ENCODE measurements at places on chromosomes 11 and 22. TPM values are rescaled to one million over a fixed set of nuclear protein-coding genes. Genes with fewer than 3 reads are reported as not detected.

The RPL3 gene
- 3,161 TPM for total RNA-seq

DNA sequence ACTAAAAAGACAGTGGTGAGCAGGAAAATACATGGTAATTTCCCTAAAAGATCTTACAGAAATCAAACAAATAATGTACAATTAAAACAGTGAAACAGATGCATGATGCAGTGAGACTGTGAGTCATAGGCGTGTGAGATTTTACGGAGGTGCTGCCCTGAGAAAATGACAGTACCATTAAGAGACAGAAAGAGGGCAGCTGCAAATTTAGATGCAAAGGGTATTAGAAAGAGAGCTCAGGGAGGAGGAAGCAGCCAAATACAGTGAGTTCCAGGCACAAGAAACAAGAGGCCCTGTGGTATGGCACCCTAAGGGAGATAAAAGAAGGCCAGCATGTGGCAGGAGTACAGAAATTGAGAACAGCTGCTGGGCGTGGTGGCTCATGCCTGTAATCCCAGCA, 88.5 kb upstream of the FIBIN start:
- peak; percentile 17 for DNase-seq

The IL17REL gene
- total RNA-seq, result not detected

The OR5A1 gene
- total RNA-seq, result not detected

The KCTD14 gene
- 0.80 TPM for total RNA-seq

DNA sequence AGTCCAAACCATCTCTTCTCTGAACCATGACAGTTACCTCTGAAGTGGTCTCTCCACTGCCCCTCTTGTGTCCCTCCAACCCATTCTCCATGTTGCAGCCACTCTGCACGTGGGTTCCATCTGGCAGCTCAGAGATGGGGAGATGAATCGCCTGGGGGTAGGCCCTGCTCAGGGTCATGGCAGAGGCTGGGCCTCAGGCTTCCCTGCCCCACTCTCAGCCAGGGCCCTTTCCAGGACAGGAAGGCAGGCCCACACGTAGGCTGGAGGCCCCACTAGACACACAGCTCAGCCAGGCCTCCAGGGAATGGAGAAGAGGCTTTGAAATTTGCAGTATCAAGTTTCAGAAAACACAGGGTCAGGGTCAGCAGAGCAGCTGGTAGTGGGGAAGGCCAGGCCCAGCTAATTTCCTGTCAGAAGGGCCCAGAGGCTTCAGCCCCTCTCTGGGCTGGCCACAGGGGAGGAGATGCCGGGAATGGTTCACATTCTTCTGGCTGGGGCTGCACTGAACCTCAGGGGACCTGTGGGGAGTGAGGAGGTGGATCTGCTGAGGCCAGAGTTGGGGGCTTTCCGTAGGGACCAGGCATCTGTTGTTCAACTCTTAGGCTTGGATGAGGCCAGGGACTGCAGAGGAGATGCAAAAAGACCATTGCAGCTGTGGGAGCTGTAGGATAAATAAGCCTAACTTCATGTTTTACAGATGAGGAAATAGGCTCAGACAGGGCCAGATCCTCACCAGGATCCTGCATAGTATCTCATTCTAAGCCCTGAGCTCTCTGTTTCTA, 101.6 kb downstream of the SWAP70 start:
- no peak for DNase-seq

GRCh38 chr11:130480186-130480585, 31.7 kb downstream of the ADAMTS15 start:
- DNase-seq, result no peak

- no peak for DNase-seq
Measured at GRCh38 chr22:38750104-38750503, 5.7 kb downstream of the SUN2 start.

- DNase-seq, result no peak
Measured at GRCh38 chr22:24901448-24901847, 45.0 kb downstream of the LHFPL7 start.

DNA sequence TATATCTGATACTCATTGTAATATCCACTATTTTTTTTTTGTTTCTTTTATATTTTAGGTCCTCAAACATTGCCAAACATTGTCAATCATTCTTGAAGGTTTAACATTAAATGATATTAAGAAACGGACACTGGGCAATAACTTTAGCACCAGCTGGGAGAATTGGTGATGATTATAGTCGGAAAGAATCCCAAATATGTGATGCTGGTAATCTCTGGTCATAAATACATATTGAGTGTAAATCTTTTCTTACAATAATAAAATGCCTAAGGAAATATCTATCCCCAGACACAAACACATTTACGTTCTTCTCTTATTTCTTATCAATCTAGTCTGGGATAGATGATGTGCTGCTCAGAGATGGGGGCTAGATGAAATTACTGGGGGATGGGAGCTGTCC, 25.2 kb downstream of the OR51E2 start:
- no peak for DNase-seq

GRCh38 chr11:11230802-11231562, 122.1 kb downstream of the CSNK2A3 start:
- DNase-seq, result peak; percentile 56

GRCh38 chr22:39543095-39543494, 10.5 kb upstream of the RPS19BP1 start:
- DNase-seq, result peak; percentile 68

DNA sequence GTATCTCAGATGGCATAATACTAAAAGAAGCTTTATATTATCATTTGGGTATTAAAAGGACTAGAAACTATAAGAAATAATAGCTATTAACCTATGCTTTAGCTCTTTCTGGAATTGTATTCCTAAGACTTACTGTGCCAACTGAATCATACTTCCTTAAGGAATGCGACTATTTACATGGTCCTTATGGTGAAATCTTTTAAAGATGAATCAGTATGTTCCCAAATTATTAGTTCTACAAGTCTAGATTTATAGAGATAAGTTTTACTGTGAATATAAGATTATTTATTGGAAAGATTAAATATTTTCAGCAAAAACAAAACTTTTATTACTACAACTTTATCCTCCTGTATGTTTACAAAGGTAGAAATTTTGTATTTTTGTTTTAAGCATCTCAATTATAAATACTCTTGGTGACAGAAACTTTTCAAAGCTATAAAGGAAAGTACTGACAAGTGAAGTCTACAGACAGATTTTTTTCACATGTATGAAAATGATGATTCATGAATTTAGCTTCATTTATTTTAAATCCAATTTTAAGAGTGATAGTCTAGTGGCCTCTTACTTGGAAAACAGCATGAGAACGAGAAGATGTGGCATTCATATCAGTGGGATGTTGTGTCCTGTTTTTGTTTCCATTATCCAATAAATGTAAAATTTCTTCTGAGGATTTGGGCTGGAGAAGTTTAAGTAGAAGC, 17.8 kb downstream of the KIF18A start:
- DNase-seq, result no peak

- DNase-seq, result no peak
Measured at GRCh38 chr22:30253205-30253852, 6.8 kb upstream of the LIF start.

DNA sequence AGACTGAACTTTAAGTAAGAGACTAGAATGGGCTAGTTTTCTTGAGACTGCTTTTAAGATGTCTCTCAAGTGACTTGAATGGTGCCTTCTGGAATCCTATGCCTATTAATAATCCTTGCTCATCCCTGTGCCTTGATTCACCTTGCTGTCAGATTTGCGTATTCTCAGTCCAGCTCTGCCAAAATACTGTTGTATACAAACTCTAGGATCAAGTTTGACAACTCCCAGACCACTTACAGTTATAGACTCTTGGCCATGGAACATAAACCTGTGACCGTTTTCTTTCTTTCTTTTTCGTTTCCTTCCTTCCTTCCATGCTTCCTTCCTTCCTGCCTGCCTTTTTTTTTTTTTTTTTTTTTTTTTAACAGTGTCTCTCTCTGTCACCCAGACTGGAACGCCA, 2390.9 kb upstream of the RAG2 start:
- DNase-seq, result no peak

The SPTBN2 gene
- total RNA-seq, result 19.5 TPM
